ENCODE measurements at places on chromosomes 2 and 18.

- no peak for DNase-seq
Measured at GRCh38 chr2:240340361-240340761, 95.1 kb upstream of the GPC1 start.

- DNase-seq, result peak; percentile 92
Measured at GRCh38 chr18:79068937-79069716, at the start of gene ATP9B. Gene ATP9B, plus strand, starts transcription at chr18:79069394. Its CDS starts 17 bp downstream, at chr18:79069411.

GRCh38 chr2:112077814-112078213 is 22.7 kb downstream of the TMEM87B start:
- DNase-seq, result no peak

GRCh38 chr2:102321941-102322719 is 10.8 kb downstream of the IL1RL1 start:
- no peak for DNase-seq

DNA sequence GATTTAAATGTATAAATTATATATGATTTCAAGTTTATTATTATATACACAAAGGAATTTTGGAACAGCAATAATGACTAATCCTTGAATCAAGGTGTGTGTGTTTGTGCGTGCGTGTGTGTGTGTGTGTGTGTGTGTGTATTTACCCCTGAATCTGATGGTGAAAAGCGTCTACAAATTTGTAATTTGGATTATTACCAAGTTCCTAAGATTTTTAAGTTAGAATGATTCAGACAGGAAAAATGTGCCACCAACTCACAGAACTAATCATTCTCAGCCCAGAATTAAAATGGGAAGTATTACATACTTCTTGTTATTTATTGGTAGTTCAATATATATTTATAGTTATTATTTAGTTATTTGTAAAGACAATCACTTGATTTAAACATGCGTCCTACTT is 12.3 kb downstream of the CALCRL start:
- DNase-seq, result no peak

DNA sequence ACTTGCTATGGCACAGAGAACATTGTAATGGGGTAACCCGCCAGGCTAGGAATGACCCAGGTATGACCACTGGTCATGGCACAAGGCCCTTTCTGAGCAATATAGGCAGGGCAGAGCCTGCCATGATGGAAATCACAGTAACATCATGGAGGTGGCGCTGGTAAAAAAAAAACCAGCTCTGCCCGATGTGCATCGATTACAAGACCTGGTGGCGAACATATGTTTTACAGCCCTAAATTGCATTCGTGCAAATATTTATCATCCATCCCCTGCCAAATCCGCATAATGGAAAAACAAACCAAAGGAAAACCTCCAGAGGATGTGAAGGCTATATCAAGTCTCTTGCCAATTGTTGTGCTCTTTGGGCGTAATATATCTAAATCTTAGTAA is 60.6 kb downstream of the SEMA4F start:
- no peak for DNase-seq

GRCh38 chr18:48762836-48763718 is 187.7 kb downstream of the SMAD7 start:
- no peak for DNase-seq

DNA sequence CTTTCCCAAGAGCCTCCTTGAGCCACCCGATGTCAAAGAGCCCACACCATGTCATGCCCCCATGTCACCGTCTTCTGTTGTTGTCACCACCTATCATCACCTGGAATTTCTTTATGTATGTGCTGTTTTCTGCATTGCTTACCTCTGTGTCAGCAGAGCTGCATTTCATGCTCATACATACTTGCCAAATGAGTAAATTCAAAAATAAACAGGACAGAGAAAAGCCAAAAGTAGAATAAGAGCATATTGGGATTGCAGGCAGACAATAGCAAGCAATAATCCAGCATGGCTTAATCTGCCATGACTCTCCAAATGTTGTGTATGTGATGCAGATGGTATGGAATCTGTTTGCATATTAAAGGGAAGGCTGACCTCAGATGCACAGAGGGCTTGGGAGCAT is 15.3 kb upstream of the RGPD4 start:
- no peak for DNase-seq

DNA sequence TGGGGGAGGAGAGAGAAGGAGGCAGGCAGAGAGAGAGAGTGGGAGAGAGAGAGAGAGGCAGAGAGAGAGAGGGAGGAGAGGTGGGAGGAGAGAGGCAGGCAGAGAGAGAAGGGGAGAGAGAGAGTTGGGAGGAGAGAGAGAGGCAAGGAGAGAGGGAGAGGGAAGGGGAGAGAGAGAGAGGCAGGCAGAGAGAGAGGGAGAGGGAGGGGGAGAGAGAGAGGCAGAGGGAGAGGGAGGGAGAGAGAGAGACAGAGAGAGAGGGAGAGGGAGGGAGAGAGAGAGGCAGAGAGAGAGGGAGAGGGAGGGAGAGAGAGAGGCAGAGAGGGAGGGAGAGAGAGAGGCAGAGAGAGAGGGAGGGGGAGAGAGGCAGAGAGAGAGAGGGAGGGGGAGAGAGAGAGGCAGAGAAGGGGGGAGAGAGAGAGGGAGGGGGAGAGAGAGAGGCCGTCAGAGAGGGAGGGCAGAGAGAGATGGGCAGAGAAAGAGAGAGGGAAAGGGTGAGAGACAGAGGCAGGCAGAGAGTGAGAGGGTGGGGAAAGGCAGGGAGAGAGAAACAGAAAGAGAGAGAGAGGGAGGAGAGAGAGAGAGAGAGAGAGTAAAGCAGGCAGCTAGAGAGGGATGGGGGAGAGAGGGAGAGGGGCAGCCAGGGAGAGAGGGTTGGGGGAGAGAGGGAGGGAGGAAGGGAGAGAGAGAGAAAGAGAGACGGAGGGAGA is 122.2 kb upstream of the PXDN start:
- DNase-seq, result no peak

DNA sequence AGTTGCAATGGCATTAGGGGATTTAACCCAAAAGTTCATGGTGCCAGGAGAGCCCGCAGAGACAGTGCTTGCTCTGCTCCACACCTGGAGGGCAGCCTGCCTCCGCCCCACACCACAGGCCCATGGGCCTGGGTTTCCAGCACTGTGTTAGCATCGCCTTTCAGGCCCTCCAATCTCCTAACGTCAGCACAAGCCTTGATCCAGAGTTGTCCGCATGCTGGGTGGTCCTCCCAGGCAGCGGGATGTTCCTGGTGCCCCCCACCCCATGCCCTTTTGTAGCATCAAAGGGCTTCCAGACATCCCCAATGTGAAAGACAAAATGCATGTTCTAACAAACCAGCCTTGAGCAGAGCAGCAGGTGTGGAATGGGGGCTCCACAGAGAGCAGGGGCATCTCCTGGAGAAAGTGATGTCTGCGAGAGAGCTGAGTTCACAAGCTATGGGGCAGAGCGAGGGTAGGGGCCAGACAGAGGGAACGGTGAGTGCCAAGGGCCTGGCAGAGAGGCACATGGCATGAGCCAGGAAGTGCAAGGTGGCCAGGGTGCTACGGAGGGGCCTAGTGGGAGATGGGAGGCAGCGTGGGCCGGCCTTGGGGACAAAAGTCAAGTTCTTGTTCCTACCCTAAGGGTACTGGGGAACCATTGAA is 119.2 kb downstream of the CYP26B1 start:
- DNase-seq, result no peak

DNA sequence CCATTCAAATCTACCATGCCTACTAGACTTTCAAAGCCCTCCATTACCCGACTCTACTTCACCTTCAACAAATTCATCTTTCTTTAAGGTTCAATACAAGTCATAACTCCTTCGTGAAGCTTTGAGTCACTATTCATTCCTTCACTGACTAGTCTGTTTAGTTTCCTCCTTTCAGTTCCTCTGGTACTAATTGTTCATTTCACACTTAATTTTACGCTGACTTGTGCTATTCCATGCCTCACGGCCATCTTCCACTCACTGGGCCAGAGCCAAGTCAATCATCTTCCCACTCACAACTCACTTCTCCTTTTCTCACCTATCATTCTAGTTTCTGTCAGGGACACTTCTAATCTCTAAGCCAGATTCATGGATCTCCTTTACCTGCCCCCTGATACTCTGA is 136.2 kb downstream of the MTX2 start:
- no peak for DNase-seq

GRCh38 chr2:157192445-157193423 is 64.8 kb upstream of the GALNT5 start:
- DNase-seq, result no peak

DNA sequence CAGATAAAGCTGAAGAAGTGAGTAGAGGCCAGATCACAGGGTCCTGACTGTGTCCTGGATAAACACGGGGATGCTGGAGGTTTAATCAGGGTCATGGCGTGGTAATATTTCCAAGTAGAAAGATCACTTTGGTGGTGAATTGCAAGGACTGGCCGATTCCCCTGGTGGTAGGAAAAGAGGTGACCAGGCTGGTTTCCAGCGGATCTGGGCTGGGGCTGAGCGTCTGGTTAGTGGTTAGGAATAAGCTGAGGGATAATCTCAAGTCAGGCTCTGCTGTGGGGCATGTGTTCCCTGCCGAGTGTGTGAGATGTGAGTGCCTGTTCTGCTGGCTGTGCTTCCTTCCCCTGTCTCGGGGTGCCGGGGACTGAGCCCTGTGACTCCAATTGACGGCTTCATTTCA is 484.0 kb downstream of the TSN start:
- no peak for DNase-seq

GRCh38 chr2:111029181-111029927 is 91.4 kb upstream of the BCL2L11 start:
- DNase-seq, result no peak

GRCh38 chr2:177183860-177184259 is 28.7 kb upstream of the HNRNPA3 start:
- DNase-seq, result no peak

GRCh38 chr2:188725746-188726360 is 248.3 kb upstream of the COL3A1 start:
- DNase-seq, result peak; percentile 59

DNA sequence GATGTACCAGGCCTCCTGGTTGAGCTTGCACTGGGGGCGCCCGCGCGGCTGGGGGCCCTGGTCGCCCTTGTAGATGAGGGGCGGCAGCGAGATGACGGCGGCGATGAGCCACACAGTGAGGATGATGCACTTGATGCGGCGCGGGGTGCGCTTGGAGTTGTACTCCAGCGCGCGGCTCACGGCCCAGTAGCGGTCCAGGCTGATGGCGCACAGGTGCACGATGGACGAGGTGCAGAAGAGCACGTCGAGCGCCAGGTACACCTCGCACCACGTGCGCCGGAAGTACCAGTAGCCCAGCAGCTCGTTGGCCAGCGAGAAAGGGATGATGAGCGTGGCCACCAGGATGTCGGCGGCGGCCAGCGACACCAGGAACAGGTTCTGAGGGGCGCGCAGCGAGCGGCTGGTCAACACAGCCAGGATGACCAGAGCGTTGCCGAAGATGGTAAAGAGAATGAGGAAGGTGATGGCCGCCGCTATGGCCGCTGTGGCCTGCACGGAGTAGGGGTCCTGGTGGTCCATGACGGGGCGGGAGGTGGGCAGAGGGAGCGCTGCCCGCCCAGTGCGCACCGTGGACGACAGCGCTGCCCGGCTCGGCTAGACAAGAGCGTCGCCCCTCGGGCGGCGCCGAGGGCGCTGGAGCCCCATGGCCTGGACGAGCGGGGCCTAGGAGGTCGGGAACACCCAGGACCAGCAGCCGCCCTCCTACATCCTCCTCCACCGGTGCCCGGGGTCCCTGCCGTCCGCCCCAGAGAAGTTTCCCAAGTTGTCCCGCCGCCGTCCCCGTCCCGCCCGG is 544 bp downstream of the ADRA2B start:
- DNase-seq, result no peak

- no peak for DNase-seq
Measured at GRCh38 chr2:28499282-28499681, 3.4 kb downstream of the PLB1 start.

DNA sequence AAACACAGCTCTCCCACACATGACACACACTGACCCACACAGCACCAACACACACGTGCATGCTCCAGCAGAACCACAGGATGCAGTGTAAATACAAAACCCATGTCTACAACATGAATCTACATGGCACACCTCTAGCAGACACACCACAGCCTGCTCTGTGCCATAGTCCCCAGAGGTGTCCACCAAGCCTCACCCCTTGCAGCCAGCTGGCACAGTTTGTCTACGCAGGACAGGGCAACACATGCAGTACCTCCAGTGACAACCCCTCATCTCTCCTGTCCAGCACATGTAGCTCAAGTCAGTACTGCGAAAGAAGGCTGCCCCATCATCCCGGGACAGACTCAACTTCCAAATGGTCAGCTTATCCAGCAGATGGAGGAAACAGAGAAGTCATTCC is 18.9 kb downstream of the CELF4 start:
- DNase-seq, result no peak

- DNase-seq, result no peak
Measured at GRCh38 chr18:57942493-57942892, 101.5 kb upstream of the NEDD4L start.

- DNase-seq, result no peak
Measured at GRCh38 chr18:72013427-72013850, 530.7 kb downstream of the CBLN2 start.

DNA sequence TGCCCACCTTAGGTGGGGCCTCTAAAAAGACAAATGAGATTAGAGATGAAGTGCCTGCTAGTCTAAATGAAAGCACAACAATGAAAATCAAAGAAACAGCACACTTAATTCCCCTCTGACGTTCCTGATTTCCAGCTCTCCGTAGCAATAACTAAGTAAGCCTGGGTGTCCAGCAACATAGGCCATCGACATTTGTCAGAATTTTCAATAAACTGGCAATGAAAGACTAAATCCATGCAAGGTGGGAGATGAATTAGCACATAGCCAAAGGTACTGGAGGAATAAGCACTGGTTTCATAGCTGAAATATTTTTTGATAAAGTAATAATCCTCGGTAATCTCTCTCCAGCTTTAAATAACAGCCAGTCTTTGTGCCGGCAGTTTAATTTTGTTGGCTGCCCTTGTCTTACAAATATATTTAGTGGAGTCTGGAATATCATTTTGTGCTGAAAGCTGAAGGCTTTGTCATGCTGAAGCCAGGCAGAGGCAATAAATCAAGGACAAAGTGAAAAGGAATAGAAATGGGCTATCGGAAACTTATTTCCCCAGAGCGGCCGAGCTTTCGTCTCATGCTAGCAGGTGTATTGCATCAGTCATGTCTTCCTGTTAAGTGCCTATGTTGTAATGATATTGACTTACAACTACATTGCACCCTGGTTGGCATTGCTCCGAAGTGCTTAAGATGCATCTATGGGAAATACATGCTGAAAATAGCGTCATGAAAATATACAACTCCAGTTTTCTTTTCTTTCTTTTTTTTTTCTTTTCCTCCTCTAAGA is 790.1 kb downstream of the CNTNAP5 start:
- DNase-seq, result no peak

- no peak for DNase-seq
Measured at GRCh38 chr18:59867337-59868104, 32.3 kb upstream of the PMAIP1 start.

Data from kidney glomerular epithelial cell (primary cell).